AG04450 (cell line): ENCODE measurements at places on chromosomes 3 and 15.

DNA sequence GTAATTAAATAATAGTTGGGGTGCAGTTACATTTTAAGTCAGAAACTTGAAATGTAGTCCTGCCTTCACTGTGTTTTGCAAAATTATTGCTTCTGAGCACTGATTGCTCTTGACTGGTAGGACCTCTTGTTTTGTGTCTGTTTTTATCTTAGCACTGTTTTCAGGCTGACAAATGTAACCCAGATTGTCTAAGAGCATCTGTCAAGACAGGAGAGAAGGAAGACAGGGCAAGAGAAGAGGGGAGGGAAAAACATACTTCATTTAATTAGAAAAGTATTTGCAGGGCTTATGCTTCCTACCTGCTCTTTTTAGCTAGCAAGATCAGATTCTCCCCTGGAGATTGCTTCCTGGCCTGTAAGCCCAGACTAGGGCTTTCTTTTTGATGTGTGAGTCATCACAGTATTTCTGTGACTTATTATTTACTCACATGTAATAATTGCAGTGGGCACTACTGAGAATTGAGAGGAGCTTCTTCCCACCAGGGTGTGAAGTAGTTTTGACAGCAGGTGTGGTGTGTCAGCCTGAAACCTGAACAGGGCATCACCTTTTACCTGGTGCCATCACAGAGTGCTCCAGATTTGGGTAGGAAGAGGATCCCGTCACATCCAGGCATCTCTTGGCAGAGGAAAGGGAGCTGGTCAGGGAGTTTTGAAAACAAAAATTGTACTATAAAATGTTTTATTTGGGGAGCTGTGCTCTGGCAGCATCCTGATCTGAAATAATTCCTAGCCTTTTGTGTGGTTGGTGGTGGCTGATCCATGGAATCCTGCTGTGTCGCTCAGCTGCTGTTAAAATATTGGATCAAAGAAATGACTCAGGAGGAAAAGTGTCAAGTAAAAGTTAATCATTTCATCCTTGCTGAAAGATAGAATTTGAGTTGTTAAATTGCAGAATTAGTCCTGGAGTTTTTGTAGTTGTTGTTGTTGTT lies 98.2 kb downstream of the TMEM108 start:
- no peak for DNase-seq

GRCh38 chr3:154304116-154304786 lies 20.0 kb downstream of the DHX36 start:
- no peak for DNase-seq

DNA sequence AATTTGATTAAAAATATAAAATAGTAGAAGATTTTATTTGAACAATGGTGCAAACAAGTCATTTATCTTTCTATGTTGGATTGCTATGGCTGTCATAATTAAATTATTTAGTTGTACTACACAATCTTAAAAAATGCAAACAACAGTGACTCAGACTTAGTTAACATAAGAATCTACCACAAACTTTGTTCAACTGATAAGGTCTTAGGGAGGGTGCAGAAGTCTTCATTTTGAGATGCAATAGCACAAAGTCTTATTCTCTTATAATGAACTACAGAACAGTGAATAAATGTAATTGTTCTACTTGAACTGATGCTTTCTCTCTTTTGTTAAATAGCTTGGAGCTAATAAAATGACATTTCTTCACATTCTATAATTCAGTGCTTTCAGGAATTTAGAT lies 482.8 kb upstream of the NAALADL2 start:
- no peak for DNase-seq

GRCh38 chr15:40776537-40777141 lies 6.9 kb downstream of the C15orf62 start:
- no peak for DNase-seq
